A549 (cell line): ENCODE measurements at places on chromosomes 7 and 10.

DNA sequence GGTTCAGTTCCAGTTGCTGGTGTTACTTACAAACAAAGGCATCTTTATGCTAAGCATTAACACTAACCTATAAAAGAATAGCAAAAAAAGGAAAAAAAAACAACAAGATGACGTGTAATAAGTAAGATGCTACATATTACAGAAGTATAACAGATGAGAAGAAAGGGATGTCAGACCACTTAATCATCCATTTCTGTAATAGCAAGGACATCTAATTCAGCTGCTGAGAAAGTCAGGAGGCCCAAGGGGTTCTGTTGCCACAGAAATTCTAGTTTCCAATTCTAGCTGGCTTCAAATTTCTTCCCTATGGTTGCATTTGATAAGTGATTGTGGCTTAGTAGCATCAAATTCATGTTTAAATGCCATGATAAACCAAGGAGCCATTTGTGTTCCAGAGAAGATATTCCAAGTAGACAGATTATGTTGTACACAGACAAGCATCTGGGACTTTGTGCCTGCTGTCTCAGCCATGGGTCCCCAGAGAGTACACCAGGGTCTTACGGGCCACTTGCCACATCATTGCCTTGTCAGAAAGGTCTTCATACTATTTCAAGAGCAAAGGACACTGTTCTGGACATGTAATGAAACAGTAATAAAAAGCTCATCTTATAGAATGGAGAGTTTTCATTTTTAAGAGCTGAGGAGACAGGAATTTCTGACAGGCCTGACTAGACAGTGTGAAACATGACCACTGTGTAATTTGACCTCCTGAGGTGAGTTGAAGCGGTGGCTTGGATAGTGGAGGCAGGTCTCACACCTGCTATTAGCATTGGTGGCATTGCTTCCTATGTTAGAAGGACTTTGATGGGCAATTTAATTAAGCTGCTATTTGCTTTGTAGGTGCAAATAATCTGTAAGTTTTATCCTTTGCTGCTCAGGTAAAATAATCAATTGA is 4.2 kb upstream of the ASB4 start:
- no peak for DNase-seq

- no peak for DNase-seq
Observed at GRCh38 chr10:102402512-102402896, 7.0 kb downstream of the NFKB2 start.

- DNase-seq, result no peak
Observed at GRCh38 chr10:50387007-50387731, 135.9 kb upstream of the ASAH2 start.

- DNase-seq, result no peak
Observed at GRCh38 chr10:86160890-86161585, 205.6 kb downstream of the GRID1 start.

DNA sequence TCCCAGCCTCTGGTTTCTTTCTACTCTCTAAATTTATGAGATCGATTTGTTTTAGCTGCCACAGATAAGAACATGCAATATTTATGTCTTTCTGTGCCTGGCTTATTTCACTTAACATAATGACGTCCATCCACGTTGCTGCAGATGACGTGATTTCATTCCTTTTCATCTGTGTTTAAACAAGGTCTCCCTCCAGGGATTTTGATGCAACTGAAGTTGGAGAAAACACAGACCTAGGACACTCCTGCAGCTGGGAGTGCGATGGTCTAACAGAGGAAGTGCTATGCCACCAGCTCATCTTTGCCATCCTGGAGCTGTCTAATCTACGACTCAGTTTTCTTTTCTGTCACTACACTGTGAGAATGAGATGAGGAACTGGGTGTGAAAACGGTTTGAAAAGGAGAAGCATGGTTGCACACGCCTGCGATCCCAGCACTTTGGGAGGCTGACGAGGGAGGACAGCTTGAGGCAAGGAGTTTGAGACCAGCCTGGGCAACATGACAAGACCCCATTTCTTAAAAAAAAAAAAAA is 1.5 kb upstream of the KCTD7 start:
- DNase-seq, result no peak

GRCh38 chr7:136655414-136655813 is 213.0 kb upstream of the CHRM2 start:
- DNase-seq, result no peak

DNA sequence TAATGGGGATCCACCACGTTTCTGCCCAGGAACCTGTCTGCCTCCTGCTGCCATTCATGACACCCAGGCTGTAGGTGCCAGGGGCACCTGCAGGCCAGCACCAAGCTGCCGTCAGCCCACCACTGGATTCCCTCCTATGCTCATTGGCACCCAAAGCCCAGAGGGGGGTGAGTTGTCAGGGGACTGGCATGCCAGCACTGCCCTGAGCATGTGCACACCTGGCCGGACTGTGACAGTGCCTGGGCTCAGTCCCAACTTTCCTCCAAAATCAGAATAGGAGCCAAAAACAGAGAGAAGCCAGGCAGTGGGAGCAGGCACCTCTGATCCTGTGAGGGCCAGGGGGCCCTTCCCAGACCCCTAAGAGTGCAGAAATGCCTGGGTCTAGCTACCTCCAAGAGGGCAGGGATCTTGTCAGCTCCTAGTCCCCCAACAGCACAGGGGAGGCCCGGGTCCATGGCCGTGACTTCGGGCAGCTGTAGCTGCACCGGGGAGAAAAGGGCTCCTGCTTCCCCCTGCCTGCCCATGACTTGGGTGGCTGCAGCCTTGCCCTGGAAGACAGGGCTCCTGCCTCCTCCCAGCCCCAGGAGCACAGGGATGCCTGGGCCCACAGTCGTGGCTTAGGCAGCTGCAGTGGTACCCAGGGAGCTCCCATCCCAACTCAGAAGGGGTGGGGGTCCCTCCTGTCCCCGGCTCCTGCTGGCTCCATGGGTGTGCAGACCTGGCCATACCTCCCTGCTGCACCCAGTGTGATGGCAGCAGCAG is 249.8 kb upstream of the DKK1 start:
- no peak for DNase-seq

DNA sequence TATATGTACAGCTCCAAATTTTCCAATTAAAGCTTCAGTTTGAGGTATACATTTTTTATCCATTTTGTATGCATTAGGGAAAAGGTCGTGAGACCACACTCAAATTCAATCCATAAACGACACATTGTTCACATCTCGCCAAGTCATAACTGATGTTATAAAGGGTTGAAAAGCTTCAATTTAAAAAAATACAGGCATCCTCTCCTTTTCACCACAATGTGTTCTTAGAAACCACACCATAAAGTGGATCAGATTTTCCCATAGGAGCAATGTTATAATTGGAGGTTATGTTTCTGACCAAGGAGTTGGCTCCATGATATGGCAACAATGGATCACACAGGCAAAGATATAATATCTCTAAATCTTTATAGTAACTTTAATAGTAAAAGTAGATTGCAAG is 663.6 kb downstream of the PARD3 start:
- DNase-seq, result no peak
